Activated T-cell treated with anti-CD3 and anti-CD28 coated beads, Interleukin-2, amount 50 U/mL, for 72 hours (primary cell): ENCODE measurements at places on chromosomes 5 and 9. TPM values are rescaled to one million over a fixed set of nuclear protein-coding genes. Genes with fewer than 3 reads are reported as not detected.

The OMD gene
- total RNA-seq, result not detected

The CARD9 gene
- 1.2 TPM for total RNA-seq

DNA sequence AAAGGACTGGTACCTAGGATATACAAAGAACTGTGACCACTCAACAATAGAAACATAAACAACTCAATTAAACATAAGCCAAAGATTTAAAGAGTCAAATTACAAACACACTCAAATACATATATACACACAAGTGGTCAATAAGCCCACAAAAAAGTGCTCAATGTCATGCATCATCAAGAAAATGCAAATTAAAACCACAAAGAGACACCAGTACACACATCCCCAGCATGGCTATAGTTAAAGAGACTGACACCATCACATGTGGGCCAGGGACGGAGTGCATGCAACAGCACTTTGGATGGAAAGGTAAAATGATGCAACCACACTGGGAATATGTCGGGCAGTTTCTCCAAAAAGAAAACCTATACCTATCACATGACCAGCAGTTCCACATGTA is 89.7 kb downstream of the CAAP1 start:
- H3K36me3 ChIP-seq, result no peaks in the 10 kb centered on the region
- H3K4me3 ChIP-seq, result no peak overlapping the region
- H3K27ac ChIP-seq, result no peak overlapping the region
- H3K4me1 ChIP-seq, result no peaks in the 10 kb centered on the region
- no peaks in the 10 kb centered on the region for H3K27me3 ChIP-seq

- peaks cover 8% of the 10 kb centered on the region for H3K36me3 ChIP-seq
- H3K27me3 ChIP-seq, result no peaks in the 10 kb centered on the region
- DNase-seq, result no peak
- H3K4me1 ChIP-seq, result no peaks in the 10 kb centered on the region
- H3K4me3 ChIP-seq, result no peak overlapping the region
- no peak overlapping the region for H3K27ac ChIP-seq
These were observed 152.5 kb upstream of the COX7C start for GRCh38 chr5:86465052-86465838.

The SLC25A2 gene
- total RNA-seq, result 0.63 TPM

The C5orf34 gene
- total RNA-seq, result 21.0 TPM

- no peaks in the 10 kb centered on the region for H3K4me1 ChIP-seq
- H3K27me3 ChIP-seq, result no peaks in the 10 kb centered on the region
- DNase-seq, result no peak
- H3K36me3 ChIP-seq, result no peaks in the 10 kb centered on the region
These were observed 38.5 kb downstream of the FBXL7 start for GRCh38 chr5:15538516-15538915.
